Naive B cell (primary cell): ENCODE measurements at places on chromosomes 16 and 17.

DNA sequence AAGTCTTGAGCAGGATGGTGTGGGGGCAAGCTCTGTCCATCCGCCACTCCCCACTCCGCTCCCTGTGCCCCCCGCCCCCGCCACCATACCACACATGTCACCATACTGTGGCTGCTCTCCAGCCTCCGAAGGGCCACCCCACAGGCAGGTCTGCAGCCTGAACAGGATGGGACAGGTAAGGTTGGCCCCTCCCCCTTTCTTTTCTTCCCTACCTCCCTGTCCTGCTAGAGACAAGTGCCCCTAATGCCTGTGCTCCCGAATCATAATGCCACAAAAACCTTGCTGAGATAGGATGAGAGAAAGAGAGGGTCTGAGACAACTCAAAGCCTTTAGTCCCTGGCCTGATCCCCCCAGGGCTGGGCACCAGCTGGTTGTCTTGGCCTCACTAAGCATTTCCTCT, 84.7 kb downstream of the SDK2 start:
- DNase-seq: no peak

DNA sequence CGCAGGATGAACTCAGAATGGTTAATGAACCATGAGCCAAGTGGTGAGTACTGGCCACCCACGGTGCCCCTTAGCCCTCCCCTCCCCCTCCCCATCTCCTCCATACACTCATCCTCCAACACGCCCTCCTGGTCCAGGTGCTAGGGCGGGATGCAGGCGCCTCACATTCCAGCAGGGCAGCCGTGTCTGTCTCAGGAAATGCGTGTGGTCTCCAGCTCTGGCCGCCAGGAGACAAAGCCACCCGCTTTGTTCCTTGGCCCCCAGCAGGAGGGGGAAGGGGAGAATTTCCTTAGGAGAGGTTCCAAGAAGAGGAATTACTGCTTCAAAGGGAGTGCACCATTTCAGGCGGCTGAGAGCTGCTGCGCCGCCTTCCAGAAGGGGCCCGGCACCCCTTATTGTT, 29.7 kb upstream of the RMI2 start:
- no peak for DNase-seq

GRCh38 chr17:72397687-72398086, 276.9 kb downstream of the SOX9 start:
- no peak for DNase-seq

GRCh38 chr16:89489040-89489897, 1.1 kb downstream of the ANKRD11 start:
- DNase-seq: peak; percentile 86

DNA sequence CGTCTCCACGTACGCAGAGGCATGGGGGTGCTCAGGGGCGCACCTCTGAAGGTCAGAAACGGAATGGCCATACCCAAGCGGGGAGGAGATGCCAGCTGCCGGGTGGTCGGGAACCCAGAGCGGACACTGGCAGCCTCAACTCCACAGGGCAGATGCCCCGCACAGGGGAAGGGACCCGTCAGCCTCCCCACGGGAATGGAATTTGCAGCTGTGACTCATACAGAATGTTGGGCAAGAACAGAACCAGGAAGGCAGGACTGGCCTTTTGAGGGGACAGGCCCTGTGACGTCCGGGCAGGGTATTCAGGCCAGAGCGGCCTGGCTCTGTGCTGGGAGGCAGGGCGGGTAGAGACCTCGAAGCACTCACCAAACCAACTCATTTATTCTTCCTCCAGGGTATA, 7.5 kb downstream of the TK1 start:
- DNase-seq: no peak

DNA sequence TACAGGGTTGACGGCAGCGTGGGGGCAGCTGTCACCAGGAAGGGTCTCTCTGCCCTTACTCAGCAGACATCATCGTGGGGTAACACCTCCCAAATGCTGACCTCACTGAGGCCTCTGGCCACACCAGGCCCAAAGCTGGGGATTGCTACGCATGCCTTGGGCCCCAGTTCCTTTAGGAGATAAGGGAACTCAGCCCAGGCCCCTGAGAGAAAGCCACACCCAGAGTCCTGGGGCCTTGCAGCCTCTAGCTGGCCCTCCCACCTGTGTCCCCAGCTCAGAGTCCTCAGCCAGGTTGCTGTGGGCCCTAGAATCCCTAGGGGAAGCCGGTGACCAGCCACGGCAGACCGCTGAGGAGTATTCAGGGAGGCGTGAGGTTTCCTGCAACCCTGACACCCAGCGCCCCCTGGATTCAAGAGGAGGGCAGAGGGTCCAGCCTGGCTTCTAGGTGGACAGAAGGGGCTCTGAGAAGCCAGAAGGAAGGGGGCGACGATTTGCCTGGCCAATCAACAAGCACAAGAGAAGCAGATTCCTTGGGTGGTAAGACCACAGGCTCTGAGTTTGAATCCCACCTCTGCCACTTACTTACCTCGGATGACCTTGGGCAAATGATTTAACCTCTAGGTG, 10.3 kb upstream of the GINS2 start:
- no peak for DNase-seq

GRCh38 chr16:55660828-55661227, 5.0 kb downstream of the SLC6A2 start:
- no peak for DNase-seq

DNA sequence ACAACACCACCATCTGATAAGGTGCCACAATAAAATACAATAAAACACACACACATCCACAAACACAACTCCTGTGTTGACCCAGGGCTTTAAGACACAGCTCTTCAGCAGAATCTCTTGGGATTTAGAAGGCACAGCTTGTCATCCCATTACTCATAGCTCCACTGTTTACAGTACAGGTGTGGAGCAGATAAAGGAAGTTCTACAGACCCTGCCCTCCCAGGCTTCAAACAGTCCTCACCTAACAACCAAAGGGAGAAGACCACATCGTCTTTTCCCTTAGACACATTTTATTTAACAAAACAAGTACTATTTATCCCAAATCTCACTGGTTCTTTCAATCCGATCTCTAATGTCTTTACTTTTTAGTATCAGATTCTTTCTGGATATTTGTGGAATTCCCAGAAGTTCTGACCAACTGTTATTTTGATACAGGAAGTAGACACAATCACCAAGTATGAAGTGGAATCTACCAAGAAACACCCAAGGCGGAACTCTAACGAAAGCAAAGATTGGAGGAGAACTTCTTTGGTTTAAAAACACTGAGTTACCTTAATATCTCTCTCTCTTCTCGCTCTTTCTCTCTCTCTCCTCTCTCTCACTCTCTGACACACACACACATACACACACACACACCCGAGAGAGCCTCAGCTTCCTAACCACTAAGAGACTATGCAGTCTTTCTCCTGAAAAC, 46.1 kb downstream of the CYTH1 start:
- DNase-seq: peak; percentile 51

DNA sequence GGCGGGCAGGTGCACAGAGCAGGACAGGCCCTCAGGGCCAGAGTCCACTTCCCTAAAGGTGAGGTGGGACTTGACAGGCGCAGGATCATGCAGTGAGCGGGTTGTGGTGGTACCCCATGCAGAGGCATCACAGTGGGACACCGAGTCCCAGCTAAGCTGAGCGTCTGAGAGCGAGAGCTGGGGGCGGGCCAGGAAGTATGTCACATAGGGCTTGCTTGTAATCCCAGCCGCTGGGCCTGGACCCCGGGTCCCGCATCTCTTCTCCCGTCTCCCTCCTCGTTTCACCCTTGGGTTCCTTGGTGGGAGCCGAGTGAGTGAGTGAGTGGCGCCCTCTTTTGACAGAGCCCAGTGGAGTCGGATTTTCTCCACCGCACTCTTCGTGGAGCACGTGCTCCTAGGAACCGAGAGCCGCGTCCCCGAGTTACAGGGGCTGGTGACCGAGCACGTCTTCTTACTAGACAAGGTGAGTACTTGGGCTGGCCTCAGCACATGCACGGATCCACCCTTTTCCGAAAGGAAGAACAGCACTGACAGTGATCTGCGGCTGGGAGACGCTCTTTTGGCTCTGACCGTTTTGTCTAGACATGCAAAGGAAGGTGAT, 50.8 kb upstream of the ENDOV start:
- no peak for DNase-seq

GRCh38 chr16:87424266-87424665, 32.1 kb downstream of the MAP1LC3B start:
- DNase-seq: no peak

GRCh38 chr17:12599186-12599920, 66.3 kb upstream of the MYOCD start:
- DNase-seq: no peak

DNA sequence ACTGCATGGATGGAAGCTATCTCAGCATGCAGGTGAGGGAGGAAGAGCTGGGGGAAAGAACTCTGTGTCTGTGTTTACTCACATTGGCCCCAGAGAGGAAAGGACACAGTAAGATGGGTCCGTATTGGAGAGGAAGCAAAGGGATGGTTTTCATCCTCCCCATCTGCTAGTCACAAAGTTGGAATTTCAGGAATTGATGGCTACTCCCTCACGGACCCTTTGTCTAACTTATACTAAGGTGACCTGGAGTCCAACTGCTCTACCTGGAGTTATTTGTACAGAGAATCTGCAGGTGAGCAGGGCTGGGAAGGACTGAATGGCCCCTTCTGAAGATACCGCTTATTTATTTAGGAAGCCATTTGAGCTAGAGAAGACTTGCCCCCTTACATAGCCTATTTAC, 55.1 kb downstream of the WNT3 start:
- no peak for DNase-seq

DNA sequence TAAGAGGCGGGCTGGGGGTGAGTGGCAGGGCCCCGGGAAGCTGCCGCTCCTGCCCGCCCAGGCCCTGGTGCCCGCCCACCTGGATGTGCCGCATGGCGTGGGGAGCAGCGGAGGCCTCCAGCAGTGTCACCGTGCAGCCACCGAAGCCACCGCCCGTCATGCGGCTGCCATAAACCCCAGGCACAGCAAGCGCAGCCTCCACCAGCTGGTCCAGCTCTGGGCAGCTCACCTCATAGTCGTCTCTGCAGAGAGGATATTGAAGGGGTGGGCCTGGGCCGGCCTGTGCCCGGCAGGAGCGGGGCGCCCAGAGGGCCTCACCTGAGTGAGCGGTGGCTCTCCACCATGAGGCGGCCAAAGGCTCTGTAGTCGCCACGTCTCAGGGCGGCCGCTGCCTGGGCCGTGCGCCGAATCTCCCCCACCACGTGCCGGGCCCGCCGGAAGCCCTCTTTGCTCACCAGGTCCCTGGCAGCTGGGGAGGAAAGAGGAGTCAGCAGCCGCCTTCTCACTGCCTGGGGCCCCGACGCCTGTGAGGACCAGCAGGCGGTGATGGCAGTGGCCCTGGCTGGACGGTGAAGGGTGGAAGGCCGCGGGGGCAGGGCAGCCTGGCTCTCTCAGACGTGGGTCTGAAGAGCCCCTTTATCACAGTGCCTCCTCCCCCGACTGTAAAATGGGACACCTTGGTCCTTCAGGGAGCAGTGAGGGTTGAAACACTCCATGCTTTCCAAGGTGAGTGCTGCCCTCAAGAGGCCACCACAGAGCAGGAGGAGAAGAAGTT, 6.7 kb downstream of the GALK1 start:
- DNase-seq: no peak

- no peak for DNase-seq
These were observed 8.1 kb upstream of the DNASE1 start for GRCh38 chr16:3646348-3646920.

DNA sequence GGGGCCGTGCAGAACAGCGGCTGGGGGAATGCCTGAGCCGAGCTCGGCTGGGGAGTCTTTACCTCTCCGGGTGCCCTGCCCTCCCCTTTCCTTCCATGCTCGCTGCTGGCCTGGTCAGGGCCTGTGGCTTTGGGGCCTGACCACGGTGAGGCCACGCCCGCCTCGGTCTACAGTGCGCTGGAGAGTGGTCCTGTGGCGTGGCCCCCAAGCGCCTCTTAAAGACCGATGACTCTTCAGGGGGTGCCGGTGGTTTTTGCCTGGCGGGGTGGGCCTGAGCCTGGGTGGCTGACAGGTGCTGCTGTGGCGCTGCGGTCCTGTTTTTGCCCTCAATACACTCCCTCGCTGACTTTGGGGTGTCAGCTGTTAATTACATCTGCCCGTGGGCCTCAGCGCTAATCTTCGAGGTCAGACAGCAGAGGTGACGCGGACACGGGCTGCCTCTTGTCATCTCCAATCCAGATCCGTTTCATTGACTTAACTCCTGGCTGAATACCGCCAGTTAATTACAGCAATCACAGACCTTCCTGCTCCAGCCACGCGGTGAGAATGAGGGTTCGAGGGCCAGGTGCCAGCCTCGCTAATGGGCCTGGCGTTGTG, 29.7 kb downstream of the GSE1 start:
- no peak for DNase-seq

DNA sequence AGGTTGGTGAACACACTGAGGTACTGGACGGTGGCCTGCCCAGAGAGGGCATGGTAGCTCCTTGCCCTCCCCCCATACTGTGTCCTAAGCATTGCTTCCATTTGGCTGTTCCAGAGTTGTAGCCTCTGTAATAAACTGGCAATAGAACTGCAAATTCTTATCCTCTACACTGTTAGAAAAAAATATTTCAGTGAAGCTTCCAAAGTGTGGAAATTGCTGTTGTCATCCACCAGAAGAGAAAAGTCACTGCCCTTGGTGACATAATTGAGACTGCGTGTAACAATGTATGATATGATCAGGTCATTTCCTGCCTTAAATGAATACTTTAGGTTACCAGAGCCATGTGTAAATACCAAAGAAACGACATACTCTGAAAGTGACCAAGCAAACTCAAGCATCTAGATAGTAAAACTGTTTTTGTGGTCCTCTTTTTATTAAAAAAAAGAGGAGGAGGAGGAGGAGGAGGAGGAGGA, 65.9 kb downstream of the CEP95 start:
- DNase-seq: no peak

DNA sequence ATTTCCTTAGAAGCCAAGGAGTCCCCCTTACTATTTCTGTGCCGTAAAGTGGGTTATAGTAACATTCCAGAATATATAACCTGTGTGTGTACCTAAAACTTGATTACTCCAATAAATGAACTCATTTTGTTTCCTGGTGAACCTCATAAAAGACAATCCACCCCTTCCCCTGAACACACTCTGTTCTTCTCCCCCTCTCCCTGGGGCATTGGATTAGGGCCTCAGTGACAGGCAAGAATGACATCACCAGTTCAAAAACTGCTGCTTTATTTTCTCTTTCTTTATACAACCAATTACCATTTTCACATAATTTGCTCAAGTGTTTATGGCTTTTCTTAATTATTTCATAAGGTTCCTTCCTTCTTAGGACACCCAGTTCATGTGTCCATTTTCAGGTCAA, 17.4 kb downstream of the AARSD1 start:
- DNase-seq: no peak

DNA sequence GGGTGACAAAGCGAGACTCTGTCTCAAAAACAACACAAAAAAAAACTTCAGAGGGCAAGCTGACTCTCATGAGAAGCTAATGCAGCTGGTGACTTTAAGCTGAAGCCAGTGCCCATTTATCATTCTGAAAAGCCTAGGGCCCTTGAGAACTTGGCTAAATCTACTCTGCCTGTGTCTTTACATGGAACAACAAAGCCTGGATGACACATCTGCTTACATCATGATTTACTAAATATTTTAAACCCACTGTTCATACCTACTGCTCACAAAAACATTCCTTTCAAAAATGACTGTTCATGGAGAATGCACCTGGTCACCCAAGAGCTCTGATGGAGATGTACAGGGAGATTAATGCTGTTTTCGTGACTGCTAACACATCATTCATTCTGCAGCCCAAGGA, 6.1 kb upstream of the ALOX12 start:
- no peak for DNase-seq

GRCh38 chr16:84986102-84986501, 25.2 kb downstream of the ZDHHC7 start:
- DNase-seq: no peak

GRCh38 chr16:56198006-56198754, 6.9 kb downstream of the GNAO1 start:
- no peak for DNase-seq
